ENCODE measurements at places on chromosomes 2 and 18. TPM values are rescaled to one million over a fixed set of nuclear protein-coding genes. Genes with fewer than 3 reads are reported as not detected.

LMAN2L gene
- 4.7 TPM for total RNA-seq

RNF152 gene
- 7.7 TPM for total RNA-seq

SPDYA gene
- total RNA-seq, result 0.92 TPM

GPR75 gene
- total RNA-seq, result 1.5 TPM
